ENCODE measurements at places on chromosomes 1 and 21.

- H3K27me3 ChIP-seq: no peaks in the 10 kb centered on the region
- DNase-seq: no peak
- no peak overlapping the region for H3K27ac ChIP-seq
- no peaks in the 10 kb centered on the region for H3K36me3 ChIP-seq
- no peak overlapping the region for H3K4me3 ChIP-seq
- peaks cover 6% of the 10 kb centered on the region for H3K4me1 ChIP-seq
Measured at GRCh38 chr1:77987919-77988318, 9.0 kb upstream of the FUBP1 start.

- H3K36me3 ChIP-seq: no peaks in the 10 kb centered on the region
- DNase-seq: no peak
Measured at GRCh38 chr21:28215214-28215954, 777.3 kb downstream of the LTN1 start.

- H3K27me3 ChIP-seq: no peaks in the 10 kb centered on the region
- H3K36me3 ChIP-seq: no peaks in the 10 kb centered on the region
- no peak for DNase-seq
- H3K4me3 ChIP-seq: no peak overlapping the region
- H3K27ac ChIP-seq: no peak overlapping the region
Measured at GRCh38 chr1:101300916-101301315, 64.1 kb downstream of the S1PR1 start.

- H3K27ac ChIP-seq: no peak overlapping the region
- no peaks in the 10 kb centered on the region for H3K27me3 ChIP-seq
- no peaks in the 10 kb centered on the region for H3K36me3 ChIP-seq
- peaks cover 17% of the 10 kb centered on the region for H3K4me1 ChIP-seq
- no peak for DNase-seq
Measured at GRCh38 chr1:88877382-88877825, 14.0 kb downstream of the GTF2B start.

GRCh38 chr1:45552331-45552730 is 1.7 kb downstream of the AKR1A1 start:
- no peak for DNase-seq
- H3K27me3 ChIP-seq: no peaks in the 10 kb centered on the region
- no peak overlapping the region for H3K27ac ChIP-seq
- H3K36me3 ChIP-seq: peaks cover 4% of the 10 kb centered on the region
- peaks cover 10% of the 10 kb centered on the region for H3K4me1 ChIP-seq

- H3K27ac ChIP-seq: peak overlapping the region; percentile 60
- peak; percentile 78 for DNase-seq
- no peak overlapping the region for H3K4me3 ChIP-seq
- H3K27me3 ChIP-seq: no peaks in the 10 kb centered on the region
- peaks cover 45% of the 10 kb centered on the region for H3K4me1 ChIP-seq
Measured at GRCh38 chr1:192485692-192486436, 89.7 kb upstream of the RGS1 start.

DNA sequence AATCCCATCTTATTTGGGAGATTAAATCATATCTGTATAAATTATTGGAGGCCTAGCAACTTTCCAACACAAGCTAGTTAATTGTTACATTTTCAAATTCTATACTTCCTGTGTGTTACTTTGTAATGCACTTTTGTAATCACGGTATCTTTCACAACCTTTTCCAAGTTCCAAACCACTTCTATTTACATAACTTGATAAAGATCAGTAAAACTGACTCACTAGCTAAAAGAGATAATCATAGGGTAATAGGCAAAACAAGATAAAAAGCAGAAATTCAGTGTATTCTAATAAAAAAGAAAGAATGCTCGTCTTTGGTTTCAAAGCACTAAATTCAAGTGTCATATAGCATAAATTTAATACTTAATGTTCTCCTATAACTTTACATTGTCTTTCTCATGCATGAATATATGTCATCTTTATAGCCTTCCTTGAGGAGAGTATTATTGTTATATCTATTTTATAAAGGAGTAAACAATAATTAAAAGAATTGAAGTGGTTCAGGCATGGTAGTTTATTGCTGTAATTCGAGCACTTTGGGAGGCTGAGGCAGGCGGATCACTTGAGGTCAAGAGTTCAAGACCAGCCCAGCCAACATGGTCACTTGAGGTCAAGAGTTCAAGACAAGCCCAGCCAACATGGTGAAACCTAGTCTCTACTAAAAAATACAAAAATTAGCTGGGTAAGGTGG is 66.4 kb downstream of the RGS13 start:
- no peak overlapping the region for H3K4me3 ChIP-seq
- no peaks in the 10 kb centered on the region for H3K27me3 ChIP-seq
- no peak for DNase-seq
- H3K4me1 ChIP-seq: peaks cover 10% of the 10 kb centered on the region
- no peaks in the 10 kb centered on the region for H3K36me3 ChIP-seq
- no peak overlapping the region for H3K27ac ChIP-seq

GRCh38 chr1:203778789-203779188 is 13.8 kb downstream of the LAX1 start:
- H3K36me3 ChIP-seq: no peaks in the 10 kb centered on the region
- H3K4me1 ChIP-seq: no peaks in the 10 kb centered on the region
- no peak overlapping the region for H3K27ac ChIP-seq
- H3K27me3 ChIP-seq: no peaks in the 10 kb centered on the region

DNA sequence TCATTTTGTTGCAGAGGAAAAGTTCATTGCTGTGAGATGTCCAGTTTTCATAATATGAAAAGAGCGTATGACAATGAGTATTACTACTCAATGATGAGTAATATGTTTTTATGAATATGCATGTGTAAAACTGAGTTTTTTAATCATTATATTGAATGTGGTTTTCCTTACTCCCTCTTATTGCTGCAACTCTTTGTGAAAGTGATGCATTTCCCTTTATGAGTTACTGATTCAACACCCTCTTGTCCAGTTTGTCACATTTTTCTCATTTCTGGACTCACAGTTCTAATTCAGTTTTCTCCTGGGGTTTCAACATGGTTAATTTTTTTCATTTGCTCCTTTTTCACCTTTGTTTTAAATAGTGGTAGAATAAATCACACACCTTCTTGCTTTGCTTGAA is 35.2 kb upstream of the KCNJ15 start:
- peaks cover 21% of the 10 kb centered on the region for H3K4me1 ChIP-seq
- DNase-seq: no peak
- H3K4me3 ChIP-seq: no peak overlapping the region
- H3K36me3 ChIP-seq: no peaks in the 10 kb centered on the region

- H3K4me3 ChIP-seq: no peak overlapping the region
- no peaks in the 10 kb centered on the region for H3K36me3 ChIP-seq
- peak overlapping the region; percentile 97 for H3K27ac ChIP-seq
- peaks cover 74% of the 10 kb centered on the region for H3K4me1 ChIP-seq
- DNase-seq: no peak
Measured at GRCh38 chr1:36382669-36383068, 3.1 kb downstream of the STK40 start.

DNA sequence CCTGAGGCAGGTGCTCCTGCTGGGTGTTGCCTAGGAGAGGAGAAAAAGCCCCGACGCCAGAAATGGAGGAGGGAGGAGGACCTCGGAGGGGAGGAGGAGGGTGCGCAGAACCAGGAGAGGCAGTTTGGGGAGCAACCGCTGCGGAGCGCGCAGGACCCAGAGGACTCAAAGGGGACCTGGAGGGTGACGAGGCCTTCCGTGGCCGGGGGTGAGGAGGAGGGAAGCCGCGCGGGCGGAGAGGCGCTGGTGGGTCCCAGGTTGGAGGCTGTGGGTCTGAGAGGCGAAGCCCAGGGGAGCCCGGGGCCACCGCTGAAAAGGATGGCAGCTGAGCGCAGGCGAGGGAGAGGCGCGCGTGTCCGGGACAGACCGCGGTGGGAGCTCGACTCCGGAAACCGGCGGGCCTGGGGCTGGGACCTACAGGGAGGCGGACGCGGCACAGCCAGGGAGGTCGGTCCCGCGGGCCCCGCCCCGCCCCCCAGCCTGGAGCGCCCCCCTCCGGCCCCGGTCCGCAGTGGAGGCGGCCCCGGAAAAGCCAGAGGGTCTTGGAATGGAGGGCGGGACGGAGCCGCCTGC is 15.1 kb downstream of the RNF223 start:
- no peak overlapping the region for H3K27ac ChIP-seq
- no peaks in the 10 kb centered on the region for H3K36me3 ChIP-seq
- H3K4me1 ChIP-seq: peaks cover 19% of the 10 kb centered on the region
- no peak for DNase-seq
- peaks cover 20% of the 10 kb centered on the region for H3K27me3 ChIP-seq
- H3K4me3 ChIP-seq: peak overlapping the region; percentile 78

Data from thoracic aorta (tissue), 2 donors.